ENCODE measurements at places on chromosomes 3 and 15. TPM values are rescaled to one million over a fixed set of nuclear protein-coding genes. Genes with fewer than 3 reads are reported as not detected.

DNA sequence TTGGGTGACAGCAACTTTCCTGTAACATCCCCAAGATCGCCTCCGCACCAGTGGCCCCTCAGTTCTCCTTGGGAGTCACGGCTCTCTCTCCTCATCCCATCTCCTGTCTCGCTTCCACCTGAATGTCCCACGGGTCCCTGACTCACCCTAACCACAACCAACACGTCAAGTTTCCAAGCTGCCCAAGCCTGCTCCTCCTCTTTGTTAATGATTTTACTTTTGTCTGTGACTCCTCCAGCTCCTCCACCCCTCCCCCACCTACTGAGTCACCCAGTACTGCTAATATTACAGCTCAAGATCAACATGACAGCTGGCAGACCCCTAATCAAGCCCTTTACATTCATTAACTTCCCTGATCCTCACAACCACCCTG is 39.3 kb downstream of the BDH1 start:
- no peak for DNase-seq

GRCh38 chr3:19221081-19221480 is 72.8 kb downstream of the KCNH8 start:
- DNase-seq = no peak

DNA sequence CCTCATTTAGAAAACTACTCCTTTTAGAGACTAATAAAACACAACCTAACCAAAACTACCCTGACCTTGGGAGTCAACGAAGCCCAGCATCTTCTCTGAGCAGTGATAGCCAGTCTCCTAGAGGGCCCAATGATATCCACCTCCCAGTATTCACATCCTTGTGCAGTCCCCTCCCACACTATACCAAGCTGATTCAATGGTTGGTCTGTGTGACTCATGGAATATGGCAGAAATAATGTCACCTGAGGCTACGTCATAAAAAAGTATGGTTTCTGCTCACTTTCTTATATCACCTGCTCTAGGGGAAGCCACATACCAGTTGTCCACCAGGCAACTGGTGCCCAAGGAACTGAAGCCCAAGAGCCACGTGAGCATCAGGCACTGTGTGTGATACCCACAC is 21.4 kb upstream of the USF3 start:
- no peak for DNase-seq

GRCh38 chr3:129305592-129306091 is 27.0 kb downstream of the HMCES start:
- DNase-seq = peak; percentile 66

GRCh38 chr3:195550723-195551122 is 7.6 kb upstream of the PPP1R2 start:
- DNase-seq = no peak

- no peak for DNase-seq
These were observed 38.2 kb downstream of the CDIN1 start for GRCh38 chr15:36617529-36618196.

- DNase-seq = no peak
These were observed 113.7 kb upstream of the RBMS3 start for GRCh38 chr3:29167180-29167579.

RPN1 gene
- 227 TPM for polyA plus RNA-seq

COL6A5 gene
- 0.09 TPM for polyA plus RNA-seq
